Lower lobe of right lung (tissue), 2 donors: ENCODE measurements at places on chromosomes 13 and 19.
A peak's percentile ranks its signal among the peaks of the same experiment; 100 is the strongest.

GRCh38 chr13:69373747-69374425, 733.7 kb upstream of the ATXN8OS start:
- DNase-seq: no peak

- DNase-seq: no peak
These were observed 270.4 kb downstream of the DLEU7 start for GRCh38 chr13:50573066-50573465.

DNA sequence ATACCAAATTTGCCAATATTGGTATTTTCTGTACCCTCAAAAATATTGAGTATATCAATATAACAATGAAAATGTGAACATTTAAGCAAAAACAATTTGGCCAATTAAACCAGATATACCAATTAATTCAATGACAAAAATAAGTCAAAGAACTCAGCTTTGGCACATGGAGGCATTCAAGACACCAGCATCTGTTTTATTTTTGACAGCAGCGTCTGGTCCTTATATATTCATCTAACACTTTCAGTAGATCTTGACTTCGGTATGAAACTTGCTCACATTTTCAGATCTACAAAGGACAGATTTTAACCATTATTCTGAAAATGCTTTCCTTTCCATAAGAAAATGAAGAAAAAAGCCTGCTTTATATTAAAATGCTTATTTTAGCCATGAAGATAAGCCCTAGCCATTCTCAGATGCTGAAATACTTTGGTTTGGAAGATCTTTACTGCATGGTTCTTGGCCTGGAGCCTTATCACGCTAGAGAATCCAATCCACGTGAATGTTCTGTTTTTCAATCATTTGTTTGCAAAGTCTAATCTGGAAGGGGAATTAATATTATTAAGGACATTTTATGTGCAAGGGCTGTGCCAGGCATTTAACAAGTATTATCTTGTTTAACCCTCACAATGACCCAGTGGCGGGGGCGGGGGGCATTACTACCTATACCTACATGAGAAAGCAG, 132.2 kb downstream of the DLEU7 start:
- no peak for DNase-seq

DNA sequence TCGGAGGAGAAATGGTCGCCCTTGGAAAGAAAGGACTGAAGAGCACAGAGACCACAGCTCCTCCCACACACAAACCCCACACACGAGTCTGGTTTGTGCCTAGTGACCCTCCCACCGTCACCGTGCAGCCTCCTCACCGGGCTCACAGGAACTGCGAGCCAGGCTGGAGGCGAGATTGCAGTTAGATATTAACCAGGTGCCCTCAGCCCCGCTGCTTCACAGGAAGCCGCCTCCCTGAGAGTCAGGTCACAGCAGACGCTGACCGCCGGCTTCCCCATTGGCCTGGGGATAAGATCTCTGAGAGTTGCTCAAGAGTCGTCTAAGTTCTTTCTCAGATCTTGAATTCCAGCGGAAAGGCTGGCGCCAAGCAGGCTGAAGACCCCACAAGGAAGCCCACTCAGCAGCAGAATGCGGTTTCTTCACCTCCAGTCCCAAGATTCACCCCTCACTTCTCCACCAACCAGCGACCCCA, 870 bp downstream of the ZNF44 start:
- DNase-seq: peak; percentile 94

DNA sequence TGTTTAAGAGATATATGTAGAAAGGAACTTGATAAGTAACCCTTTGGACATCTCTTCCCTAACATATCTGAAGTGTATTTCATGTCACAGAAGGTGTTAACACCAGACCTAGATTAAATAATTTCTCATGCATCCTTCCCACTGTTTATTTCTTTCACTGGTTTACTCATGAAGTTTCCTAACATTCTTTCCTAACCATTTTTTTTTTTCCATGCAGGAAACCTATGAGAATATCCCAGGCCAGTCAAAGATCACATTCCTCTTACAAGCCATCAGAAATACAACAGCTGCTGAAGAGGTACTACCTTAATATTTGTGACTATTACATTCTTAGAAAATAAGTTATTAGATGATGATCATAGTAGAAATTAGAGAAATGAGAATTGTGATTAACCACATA, 28.8 kb downstream of the IPO5 start:
- no peak for DNase-seq

- DNase-seq: no peak
These were observed 520.2 kb downstream of the RFC3 start for GRCh38 chr13:34338102-34338501.

DNA sequence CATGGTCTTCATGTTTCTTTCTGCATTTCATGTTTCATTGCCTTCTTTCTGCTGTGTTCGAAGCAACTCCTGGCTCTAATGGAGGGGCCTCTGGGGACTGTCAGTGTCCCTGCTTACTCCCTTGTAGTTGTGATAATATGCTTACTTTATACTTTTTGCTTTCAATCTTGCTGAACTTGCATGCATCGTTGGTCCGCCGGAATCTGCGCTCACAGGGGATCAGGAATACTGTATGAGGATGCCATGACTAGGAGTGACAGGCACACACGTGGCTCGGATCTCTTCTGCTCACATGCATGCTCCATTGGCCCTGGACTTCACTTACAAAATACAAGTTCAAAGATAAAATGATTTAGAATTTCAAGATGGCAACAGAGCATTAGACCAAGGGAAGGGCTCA, 108.8 kb downstream of the SIPA1L3 start:
- no peak for DNase-seq

- DNase-seq: no peak
These were observed 6.8 kb downstream of the PLPPR2 start for GRCh38 chr19:11361771-11362731.

DNA sequence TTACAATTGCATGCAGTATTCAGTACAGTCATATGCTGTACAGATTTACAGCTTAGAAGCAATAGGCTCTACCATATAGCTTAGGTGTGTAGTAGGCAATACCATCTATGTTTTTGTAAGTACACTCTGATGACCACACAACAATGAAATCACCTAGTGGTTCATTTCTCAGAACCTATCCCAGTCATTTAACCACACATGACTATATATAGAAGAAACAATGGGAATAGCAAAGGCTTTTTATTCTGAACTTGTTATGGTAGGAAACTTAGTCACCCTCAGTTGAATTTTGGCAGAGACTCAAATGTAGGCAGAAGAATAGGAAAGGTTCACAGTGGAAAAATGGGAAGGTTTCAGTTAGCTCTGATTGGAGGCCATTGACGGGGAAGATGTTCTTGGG, 1075.1 kb upstream of the MIR17HG start:
- DNase-seq: no peak

GRCh38 chr19:34067861-34068271, 104.4 kb upstream of the LSM14A start:
- DNase-seq: no peak

GRCh38 chr19:44942067-44942571, at the start of gene APOC4:
APOC4 (plus strand) TSS chr19:44942237; CDS start chr19:44942278, 41 bp downstream.
- no peak for DNase-seq

- DNase-seq: peak; percentile 80
These were observed 168.8 kb downstream of the COL4A1 start for GRCh38 chr13:110138010-110138699.

GRCh38 chr19:33503030-33503429, 18.6 kb downstream of the PEPD start:
- peak; percentile 19 for DNase-seq

DNA sequence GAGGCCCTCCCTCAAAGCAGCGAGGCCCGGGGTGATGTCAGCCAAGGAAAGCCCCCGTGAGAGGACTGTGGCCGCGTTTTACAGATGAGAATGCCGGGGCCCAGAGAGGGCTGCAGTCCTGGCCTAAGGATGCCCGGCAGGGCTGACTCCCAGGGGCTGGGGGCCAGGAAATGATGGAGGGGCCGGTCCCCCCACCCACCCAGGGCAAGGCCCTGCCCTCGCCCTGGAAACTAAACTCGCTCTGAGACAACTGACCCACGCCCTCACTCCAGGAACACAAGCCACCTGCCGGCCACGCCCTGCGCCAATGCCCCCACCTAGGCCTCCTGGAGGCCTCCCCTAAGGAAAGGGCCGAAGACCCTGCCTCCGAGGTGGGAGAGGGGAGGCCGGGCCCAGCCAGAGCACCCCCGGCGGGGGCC, 7.2 kb downstream of the ZBTB7A start:
- DNase-seq: no peak

DNA sequence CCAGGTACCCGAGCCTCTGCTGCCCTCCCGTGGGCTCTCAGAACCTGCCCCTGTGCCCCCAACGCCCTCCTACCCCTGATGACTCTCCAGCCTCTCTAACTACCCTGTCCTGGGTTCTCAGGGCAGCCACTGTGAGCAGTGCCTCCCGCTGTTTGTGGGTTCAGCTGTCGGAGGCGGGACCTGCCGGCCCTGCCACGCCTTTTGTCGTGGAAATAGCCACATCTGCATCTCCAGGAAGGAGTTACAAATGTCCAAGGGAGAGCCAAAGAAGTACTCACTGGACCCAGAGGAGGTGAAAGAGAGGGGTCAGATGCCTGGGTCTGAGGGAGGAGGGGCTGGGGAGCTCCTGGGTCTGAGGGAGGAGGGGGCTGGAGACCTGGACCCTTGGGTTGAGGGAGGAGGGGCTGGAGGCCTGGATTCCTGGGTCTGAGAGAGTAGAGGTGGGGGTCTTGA, 20.0 kb downstream of the CNFN start:
- DNase-seq: no peak

DNA sequence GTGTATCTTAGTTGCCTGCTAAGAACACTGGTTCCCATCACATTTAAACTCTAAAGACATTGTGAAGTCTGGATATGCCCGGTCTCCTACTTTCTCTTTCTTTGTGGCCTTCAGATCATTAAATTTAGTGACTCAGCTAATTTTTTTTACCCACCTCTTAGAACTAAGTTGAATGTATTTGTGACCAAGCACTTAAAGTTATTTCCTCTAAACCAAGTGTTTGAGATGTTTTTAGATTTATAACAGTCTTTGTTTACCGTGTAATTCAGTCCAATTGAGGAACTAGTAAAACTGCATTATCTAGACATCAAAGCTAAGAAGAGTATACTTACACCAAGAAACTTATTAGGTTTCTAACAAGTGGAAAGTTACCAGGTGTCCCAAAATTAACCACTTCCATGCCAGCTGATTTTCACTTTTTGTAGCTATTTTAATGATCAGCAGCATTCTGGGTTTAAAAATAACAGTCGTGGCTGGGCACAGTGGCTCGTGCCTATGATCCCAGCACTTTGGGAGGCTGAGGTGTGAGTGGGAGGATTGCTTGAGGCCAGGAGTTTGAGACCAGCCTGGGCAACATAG, 53.1 kb downstream of the ARHGAP35 start:
- no peak for DNase-seq

DNA sequence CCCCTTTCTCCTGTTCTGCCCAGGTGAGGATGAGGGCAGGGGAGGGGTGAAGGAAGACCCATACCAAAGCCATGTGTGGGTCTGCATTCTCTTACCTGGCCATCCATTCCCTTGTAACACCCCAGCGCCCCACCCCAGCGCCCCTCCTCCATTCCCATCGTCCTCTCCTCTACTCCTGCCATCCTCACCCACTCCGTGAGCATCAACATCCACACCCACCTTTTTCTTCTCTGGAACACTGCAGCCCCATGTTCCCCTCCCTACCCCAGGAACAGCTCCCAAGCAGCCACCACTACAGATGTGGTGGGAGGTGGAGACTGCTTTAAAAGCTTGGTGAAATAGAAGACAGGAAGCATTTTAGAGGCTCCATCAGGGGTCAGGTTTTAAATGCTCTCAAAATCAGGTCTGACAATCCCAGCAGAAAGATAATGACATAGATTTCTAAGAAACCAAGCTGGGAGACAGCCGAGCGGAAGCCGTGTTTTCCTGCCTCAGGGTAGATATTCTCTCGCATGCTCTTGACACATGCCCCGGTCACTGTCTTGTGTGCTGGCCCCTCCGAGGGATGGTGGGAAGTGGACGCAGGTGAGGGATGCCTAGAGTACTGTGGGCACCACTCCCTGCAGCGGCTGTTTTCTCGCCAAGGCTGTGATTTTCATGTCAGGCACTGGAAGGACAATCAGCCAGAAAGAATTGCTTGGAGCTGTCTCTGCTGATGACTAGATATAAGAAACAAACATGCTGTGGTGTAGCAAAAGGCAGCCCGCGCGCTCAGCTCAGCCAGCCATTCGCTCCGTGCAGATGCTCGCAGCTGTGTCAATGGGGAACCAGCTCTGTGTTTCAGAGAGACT, 9.8 kb downstream of the MEDAG start:
- DNase-seq: no peak

DNA sequence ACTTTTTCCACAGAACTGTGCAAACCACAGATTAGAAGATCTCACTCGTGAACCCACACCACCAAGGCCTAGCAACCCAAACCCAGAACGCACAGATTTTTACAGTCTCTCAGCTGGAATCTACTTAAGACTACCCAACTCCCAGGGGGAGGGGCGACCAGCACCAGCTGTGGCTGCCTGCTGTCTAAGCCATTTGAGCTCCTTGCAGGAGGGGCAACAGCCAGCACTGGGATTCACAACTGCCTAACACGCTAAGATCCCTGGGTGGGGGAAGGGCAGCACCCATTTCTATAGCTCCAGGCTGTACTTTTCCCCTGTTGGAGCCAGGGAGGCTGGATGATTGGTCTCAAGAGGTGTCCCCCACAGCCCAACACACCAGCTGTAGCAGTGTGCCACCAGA, 368.8 kb downstream of the SUCLA2 start:
- no peak for DNase-seq

DNA sequence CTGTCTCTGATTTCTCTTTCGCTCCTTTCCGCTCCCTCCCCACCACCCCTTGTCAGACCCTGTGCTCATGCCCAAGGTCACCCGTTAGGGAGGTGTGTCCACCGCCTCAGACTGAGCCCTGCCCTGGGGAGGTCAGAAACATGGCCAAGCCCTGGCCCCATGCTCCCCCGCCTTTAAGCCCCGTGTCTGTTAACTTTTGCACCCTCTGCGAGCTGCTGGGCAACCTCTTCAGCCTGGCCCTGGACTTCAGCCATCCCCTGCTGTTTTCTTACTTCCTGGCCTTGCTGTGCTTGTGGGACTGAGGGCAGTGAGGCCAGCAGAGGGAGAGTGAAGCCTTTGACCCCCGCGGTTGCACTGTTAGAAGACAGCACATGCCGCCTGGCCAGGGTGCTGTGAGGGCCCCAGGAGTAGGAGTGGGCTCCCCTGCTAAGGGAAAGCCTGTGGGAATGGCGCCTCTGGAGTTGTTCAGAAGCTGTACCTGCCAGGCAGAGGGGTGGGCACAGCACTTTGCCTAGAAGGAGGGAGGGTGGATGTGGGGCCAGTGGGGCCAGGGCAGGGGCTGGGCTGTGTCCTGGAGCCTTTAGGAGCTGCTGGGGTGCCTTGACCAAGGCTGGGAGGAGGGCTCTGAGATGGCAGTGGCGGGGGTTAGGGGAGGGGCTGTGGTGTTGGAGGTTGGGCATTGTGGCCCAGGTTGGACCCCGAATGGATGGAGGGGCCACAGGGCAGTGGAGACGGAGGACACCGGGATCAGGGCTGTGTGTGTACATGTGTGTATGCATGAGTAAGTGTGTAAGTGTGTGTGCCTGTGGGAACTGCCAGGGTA, 7.9 kb downstream of the UPF1 start:
- no peak for DNase-seq

DNA sequence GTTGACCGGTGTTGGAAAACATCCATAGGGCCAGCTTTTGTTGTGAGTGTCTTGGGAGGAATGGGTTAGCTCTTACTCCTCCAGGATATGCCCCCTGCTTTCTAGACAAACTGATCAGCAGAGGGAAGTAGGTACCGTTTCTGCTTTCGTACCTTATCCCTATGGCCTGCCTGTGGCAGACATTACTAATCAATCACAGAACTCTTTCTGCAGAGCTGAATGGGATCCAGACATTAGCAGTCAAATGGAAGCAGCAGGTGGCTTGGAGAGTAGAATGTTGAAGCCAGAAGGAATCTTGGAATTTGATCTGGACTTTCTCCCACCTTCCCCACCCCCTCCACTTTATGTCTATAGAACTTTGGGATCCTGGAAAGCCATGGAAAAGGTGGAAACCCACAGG, 17.1 kb downstream of the NWD1 start:
- DNase-seq: no peak
